ENCODE measurements at places on chromosomes 11 and 22.

- DNase-seq = no peak
Observed at GRCh38 chr11:117557361-117557760, 229.7 kb downstream of the CEP164 start.

DNA sequence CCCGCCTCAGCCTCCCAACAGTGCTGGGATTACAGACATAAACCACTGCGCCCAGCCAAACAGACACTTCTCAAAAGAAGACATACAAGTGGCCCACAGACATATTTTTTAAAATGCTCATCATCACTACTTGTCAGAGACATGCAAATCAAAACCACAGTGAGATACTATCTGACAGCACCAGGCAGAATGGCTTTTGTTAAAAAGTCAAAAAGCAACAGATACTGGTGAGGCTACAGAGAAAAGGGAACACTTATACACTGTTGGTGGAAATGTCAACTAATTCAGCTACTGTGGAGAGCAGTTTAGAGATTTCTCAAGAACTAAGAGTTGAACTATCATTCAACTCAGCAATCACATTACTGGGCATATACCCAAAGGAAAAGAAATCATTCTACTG lies 67.0 kb downstream of the ARHGAP20 start:
- no peak for DNase-seq

DNA sequence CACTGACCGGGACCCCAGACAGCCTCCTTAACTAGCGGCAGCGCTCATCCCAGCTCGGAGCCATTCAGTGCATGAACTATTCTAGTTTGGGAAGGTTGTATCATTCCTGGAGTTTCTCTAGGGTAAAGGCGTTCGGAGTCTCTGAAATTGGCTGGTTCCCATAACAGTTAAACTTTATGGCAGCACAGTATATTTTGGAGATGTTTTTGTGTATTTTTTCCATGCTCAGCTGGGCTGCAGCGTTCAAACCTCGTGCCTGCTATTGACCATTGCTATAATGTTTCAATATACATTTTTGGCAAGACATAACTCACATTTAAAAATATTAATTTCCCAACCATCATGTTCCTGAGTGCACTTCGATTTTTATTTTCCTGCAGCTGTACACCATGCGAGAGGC lies 169.7 kb downstream of the ST3GAL4 start:
- DNase-seq = no peak

DNA sequence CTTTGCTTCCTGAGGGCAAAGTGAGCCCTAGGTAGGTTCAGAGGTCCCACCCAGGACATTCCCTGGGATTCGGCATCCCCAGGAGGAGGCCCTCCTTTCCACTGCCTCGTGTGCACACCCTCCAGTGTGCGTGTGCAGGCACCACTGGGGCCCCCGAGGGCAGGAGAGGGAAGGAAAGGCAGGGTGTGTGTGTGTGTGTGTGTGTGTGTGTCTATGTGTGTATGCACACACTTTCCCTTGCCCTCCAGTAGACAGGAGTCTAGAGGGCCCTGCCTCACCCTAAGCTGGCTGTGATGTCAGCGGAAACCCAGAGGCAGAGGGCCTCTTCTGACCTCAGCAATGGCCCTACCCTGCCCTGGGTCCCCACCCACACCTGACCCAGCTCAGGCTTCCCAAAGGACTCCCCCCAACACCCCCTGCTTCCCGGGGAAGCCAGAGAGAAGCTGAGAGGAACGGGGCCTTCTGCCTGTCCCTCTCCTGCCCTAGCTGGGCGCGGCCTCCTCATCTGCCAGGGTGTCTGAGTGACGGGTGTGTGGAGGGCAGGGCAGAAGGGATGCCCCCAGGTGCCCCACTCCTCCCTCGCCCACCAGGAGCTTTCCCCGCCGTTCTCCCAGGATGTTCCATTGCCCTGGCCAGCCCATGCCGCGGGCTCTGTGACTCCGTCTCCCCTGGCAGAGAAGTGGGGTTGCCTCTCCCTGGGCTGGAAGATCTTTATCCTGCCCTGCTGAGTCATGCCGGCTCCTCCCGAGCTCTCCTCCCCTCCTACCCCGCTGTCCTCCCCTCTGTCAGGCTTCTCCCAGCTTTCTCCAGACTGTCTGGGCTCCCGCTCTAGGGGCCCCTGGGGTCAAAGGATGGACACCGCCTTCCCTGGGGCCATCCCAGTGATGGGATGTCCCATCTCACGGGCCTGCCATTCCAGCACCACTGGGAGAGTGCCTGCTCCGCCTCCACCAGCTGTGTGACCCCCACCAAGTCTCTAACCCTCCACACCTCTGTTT lies 6.0 kb upstream of the CLCF1 start:
- peak; percentile 53 for DNase-seq

DNA sequence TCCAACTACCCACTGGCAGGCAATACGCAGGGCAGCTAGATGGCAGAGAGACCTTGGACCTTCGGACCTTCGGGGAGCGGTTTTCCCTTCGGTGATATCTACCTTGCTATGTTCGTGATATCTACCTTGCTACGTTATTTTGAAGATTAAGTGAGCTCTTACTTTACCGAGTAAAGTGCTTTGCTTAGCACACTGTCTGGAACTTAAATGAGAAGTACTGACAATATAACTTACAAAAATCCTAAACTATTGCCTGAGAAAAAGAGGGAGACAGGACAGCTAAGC lies 1.0 kb upstream of the PRDM10 start:
- no peak for DNase-seq

DNA sequence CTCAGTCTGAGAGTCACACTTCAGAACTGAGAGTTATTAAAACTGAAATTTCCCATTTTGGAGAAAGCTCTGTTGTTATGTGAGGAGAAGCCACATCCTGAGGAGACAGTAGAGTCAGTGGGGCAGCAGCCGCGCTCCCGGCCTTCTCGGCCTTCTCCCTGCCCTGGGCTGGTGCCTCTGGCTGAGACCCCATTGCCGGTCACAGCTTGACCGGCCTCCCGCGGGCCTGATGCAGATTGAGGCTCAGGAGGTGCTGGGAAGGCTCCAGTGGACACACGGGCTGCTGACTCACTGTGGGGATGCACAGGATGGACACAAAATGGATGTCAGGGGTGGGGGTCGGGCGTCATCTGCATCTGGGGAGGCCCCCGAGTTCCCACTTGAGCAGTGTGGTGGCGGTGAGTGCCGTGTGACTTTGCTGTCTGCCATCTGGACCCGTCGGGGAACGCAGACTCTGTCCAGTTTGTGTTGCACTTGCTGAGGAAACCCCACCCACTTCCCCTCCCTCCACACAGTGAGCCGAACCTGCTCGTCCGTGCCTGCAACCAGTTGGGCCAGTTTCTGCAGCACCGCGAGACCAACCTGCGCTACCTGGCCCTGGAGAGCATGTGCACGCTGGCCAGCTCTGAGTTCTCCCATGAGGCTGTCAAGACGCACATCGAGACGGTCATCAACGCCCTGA lies 50.1 kb downstream of the MUC6 start:
- DNase-seq = no peak

DNA sequence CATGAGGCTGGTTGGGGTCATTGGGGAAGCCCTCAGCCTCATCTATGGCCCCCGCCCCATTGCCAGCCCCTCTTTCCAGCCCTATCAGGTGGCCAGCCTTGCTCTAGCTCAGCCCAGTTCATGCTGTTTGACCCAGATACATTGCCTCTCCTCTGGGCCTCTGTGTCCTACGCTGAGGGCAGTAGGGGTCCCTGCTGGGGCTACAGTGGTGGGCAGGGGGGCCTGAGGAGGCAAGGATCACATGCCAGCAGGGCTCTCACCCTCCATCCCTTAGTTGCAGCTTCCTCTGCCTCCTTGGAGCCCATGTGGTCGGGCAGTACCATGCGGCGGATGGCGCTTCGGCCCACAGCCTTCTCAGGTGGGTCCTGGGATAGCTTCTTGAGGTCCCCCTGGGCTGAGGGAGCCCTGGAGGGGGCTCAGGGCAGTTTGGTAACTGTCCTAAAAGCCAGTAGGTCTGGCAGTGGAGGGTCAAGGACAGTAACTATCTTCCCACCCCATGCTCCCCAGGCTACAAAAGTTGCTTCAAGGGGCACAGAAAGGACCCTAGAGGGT lies 19.2 kb downstream of the EMID1 start:
- no peak for DNase-seq

DNA sequence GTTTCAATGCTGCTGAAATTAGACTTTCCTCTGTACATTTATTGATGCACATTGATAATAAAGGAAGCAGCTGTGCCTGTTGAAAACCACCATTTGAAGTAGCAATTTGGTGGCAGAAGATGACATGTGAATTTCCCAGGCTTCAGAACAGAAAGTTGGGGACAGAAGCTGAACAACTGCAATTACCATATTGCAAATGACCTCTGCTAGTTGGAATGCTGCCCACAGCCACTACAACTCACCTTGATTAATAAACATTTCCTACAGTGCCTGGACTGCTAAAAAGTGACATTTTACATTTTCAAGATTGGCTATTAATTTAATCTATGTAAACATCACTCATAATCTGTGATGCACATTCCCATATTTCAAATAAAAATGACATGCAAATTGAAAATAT lies 208.6 kb downstream of the LUZP2 start:
- DNase-seq = no peak

- no peak for DNase-seq
Observed at GRCh38 chr11:76665921-76666351, 4.6 kb downstream of the LRRC32 start.

- DNase-seq = no peak
Observed at GRCh38 chr11:70448983-70449567, 50.7 kb downstream of the CTTN start.

GRCh38 chr22:25962711-25963110 lies 206.6 kb upstream of the SEZ6L start:
- no peak for DNase-seq

DNA sequence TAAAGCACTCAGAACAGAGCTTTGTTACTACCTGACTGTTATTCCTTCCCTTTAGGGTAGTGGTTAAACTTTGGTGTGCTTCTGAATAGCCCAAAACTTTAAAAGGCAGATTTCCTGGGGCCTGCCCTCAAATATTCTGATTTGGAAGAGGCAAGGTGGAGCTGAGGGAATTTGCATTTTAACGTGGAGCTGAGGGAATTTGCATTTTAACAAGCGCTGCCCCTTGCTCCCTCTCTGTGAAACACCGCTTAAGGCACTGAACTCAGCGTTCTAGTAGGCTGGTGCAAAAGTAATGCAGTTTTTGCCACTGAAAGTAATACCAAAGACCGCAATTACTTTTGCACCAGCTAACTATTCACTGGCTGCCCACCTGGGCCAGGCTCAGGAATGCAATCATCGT lies 35.0 kb downstream of the TPST2 start:
- no peak for DNase-seq

DNA sequence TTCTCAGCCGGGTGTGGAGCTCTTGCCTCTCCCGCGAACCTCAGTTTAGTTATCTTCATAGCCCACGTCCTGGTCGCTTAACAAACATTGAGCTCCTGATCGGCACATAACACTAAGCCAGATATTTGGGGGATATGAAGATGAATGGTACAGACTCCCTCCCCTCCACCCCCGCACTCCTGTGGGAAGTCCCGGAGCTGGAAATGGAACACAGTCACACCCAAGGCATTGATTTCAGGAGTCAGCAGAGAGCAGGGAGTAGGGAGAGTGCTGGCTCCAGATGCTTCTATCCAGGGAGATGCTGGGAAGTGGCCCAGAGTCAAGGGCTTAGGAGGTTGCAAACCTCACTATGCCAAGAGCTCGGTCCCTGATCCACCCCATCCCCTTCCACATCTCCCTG lies 26.1 kb upstream of the CABP7 start:
- no peak for DNase-seq

DNA sequence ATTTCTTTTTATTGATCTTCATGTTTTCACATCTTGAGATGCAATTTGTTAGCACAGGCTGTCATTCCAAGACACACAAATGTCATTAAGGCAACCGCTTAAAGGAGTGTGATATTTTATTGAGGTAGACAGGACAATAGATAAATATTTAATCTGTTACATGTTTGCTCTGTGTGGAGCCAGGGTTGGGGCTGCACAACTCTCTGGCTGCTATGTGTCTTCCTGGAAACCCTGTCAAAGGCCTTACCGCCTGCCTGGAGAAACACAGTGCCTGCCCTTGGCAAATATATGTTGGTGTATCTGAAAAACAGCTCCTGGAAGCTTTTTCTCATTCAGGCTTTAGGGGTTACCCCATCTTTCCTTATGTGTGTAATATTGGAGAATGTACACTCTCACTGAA lies 139.7 kb upstream of the TEAD1 start:
- DNase-seq = no peak

DNA sequence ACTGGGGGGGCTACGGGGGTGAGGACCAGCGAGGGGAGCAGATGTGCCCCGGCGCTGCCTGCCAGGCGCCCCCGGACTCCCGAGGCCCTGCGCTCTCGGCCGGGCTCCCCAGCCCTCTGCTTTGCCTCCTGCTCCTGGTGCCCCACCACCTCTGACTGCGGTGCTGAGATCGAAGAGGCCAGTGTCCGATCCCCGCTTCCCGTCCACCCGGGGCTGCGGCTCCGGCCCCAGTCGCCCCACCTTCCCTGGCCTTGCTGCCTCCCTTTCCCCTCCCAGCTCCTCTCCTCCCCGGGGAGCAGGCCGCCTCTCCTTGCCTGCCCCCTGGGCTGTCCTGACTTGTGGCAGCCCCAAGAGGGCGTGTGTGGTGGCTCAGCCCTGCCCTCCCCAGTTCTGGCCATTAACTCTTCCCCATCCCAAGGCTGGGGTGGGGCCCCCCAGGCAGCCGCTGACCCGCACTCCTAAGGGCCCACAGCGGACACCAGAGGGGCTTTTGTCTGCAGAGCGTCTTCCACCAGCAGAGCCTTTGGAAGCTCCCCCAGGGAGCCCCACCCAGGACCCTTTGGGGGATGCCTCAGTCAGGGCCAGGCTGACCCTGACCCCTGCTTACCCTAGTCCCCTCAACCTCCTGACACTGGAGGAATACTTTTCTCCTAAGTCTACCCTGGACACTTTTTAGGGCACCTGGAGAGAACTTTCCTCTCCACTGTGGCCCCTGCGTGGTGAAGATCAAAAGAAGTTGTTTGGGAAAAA lies 16.6 kb downstream of the RTN4RL2 start:
- DNase-seq = no peak

GRCh38 chr11:39651857-39652461 lies 1807.5 kb downstream of the LRRC4C start:
- DNase-seq = no peak

DNA sequence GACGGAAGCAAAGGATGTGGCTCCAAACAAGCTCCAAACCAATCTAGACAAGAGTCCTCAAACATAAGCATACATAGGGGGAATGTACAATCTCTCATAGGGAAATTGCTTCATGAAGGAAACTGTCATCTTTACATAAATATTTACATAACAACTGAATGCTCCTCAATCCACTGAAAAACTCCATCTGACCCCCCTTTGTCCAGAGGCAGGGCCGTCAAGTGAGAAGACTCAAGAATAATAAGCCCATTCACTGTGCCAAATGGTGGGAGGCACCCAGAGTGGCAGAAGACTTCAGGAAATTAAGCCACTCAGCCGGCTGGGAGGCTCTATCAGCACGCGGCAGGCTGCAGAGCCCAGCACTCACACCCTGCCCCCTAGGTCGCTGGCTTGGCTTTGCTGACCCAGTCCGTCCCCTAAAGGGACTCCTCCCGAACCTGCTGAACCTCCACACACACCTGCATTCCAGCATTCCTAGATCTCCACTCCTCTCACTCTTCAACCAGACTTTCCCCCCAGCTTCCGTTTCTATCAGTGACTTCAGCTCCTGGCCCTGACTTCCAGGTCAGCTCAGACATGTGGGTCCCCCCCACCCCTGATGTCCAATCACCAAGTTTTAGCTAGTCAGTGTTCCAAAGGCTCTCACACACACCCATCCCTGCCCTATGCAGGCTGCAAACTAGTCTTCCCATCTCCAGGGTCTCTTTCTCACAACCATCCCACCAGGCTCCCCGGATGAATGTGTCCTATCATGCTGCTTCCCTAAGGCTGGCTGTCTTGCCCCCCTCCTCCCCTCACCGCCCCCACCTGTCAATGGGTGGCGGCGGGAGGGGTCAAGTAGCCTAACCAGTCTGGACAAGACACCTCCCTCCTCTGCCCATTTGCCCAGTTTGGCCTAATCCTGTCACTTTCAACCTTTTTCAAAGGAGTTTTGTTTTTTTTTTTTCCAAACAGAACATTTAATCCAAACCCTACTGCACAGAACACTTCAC lies 11.3 kb downstream of the VPS37C start:
- no peak for DNase-seq

All from fibroblast of upper back skin (primary cell).